ENCODE measurements at places on chromosomes 4 and X.

DNA sequence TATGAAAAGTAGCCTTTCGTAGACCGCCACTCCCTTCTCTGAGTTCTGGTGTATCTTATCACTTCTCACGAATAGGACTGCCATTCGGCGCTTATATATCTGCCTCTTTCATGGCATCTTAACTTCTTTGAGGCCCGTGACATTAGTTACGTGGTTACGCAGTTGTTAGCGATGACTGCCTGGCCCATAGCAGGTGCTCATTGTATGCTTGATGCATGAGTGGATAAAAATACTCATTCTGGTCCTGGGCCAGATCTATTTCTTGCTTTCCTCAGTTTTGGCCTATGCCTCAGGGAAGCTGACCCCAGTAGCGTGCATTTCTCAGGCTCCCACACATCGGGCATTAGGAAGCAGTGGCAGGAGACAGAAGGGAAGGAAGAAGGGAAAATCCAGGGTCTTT lies 60.7 kb upstream of the PITX2 start:
- DNase-seq, result no peak

DNA sequence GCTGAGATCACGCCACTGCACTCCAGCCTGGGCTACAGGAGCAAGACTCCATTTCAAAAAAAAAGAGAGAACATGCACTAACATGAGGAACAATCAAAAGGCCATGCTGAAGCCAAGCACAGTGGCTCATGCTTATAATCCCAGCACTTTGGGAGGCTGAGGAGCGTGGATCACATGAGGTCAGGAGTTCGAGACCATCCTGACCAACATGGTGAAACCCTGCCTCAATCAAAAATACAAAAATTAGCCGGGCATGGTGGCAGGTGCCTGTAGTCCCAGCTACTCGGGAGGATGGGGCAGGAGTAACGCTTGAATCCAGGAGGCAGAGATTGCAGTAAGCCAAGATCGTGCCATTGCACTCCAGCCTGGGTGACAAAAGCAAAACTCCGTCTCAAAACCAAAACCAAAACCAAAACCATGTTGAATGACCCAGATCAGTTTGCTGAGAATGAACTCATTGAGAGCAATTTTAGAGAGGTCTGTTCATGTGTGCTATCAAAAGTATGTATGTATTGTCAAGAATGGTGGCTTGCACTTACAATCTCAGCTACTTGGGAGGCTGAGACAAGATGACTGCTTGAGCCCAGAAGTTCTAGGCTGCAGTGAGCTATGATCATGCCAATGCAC lies 44.8 kb downstream of the PDS5A start:
- DNase-seq, result no peak

DNA sequence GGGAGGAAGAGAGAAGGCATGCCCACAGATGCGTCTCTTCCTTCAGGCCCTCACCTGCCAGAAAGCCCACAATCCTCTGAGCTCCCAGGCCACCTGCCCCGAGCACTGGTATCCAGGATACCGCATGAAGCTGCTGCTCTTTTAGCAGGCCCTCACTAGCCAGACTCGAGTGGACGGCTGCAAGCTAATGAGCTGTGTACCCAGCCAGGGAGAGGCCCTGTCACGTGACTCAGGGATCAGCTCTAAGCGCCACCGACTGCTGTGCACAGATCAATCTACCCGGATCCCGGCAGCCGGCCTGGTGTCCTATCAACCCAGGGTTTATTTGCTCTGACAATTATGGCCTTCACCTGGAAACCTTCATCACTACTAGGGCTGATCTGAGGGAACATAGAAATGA lies 39.0 kb downstream of the BCOR start:
- DNase-seq, result no peak

DNA sequence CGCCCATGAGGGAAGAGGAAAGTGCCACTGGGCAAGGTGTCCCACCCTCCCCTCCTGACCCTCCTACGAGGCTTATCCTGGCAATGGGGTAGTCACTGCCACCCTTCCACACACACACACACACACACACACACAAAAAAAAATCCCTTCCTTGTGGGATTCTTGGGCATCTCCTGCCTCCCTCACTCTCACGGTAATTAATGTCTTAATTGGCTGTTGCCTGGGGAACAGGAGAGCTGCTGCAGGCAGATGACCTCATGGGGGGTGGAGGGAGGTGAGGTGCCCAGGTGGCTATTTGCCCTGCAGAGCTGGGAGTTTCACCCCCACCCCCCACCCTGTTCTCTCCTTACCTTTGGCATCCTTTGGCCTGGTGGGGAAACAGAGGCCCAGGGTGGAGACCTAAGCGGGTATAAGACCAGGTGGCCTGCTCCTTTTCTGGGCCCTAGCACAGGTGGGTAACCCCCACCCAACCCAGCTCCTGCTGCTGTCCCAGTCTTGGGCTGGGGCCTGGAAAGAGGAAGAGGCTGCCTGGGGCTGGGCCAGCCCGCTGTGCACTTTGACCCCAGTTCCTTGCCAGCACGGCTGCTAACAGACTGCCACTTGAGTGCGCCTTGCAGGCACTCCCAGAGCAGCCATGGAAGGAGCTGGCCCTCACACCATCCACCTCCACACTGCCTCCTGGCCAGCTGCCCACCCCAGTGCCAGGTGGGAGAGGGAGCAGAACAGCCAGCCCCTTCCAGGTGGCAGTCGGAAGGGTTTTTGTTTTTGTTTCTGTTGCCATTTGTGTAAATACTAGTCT lies 12.6 kb downstream of the EFNB1 start:
- DNase-seq, result peak; percentile 21

DNA sequence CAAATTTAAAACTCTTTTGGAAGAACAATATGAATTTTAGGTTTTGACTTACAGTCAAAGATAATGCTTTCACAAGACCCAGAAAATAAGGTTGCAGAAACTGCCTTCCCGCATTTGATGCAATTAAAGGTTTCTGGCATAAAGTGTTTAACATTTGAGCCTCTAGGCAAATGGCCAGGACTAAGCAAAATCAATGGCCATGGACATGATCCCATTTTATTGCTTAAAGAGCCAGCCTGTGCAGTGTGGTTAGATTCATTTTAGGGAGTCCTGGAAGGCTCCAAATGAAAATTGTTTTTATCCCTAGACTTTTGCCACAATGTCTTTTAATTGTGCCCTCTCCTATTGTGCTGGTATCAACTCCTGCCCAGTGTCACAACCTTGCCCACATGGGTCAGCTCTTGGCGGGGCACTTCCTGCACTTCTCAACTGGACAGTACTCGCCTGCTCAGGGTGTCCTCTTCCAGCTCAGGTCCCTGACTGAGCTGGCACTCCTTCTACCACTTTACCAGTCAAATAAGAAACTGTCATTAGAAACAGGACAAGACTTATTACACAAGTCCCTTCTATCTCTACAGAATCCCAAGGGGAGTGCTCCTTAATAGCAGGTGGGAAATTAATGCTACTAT lies 208.4 kb upstream of the NPY2R start:
- DNase-seq, result no peak

DNA sequence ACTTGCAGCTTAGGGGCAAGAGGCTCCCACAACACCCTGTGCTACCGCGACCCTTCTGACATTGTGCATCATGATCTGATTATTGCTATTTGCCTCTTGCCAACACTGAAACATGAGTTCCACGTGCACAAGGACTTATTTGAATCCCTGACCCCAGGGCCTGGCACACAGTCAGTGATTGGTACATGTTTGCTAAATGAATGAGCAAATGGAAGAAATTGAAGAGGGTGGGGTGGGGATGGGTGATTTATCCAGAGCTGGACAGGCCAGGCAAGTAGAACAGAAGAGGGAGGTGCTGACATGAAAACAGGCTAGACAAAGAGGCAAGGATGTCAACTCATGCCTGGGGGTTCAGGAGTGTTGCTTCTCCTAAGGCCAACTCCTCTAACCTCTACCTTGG lies 24.9 kb upstream of the RPL39 start:
- DNase-seq, result no peak

GRCh38 chr4:3250438-3250955 lies 1.5 kb downstream of the MSANTD1 start:
- no peak for DNase-seq

DNA sequence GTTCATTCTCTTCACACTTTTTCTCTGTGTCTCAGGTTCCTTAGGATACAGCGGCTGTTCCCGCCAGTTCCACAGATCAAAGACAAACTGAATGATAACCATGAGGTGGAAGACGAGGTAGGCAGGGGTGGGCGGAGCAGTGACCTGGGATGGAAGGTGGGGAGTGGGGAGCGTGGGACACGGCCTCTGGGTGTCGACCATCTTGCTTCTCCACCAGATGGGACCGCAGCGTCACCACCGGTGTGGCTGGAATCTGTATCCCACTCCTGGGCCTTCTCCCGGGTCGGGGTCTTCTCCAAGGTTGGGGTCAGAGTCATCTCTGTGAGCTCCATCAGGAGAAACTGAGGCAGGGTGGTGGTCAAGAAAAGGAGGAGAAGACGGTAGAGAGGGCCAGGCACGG lies 31.2 kb upstream of the IL3RA start:
- no peak for DNase-seq

GRCh38 chrX:138871739-138872138 lies 160.2 kb upstream of the FGF13 start:
- DNase-seq, result no peak

DNA sequence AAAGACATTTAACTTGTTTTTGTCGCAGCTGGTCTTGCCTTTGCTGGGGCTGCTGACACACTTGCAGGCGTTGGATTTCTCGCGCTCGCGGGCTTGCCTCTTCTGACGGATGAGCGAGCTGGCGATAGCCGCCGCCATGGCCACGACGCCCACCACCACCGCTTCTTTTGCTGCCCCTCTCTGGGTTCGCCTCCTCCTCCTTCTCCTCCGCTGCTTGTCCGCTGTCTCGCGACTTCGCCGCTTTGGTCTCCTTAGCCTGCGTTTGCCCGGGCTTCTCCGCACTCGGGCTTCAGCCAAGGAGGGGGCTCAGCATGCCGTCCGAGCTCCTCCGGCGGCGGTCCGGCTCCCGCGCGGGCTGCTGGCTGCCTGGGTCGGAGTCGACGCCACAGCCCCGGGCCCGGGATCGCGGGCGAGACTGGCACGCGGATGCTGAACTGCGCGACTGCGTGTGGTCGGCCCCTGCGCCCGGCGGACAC lies 613 bp downstream of the FGF13 start:
- DNase-seq, result no peak

- no peak for DNase-seq
Measured at GRCh38 chr4:22430626-22431025, 85.2 kb downstream of the ADGRA3 start.

GRCh38 chrX:16718824-16719333 lies 533 bp upstream of the SYAP1 start:
- DNase-seq, result no peak

GRCh38 chrX:151177141-151178027 lies 1.0 kb downstream of the GPR50 start:
- DNase-seq, result no peak

DNA sequence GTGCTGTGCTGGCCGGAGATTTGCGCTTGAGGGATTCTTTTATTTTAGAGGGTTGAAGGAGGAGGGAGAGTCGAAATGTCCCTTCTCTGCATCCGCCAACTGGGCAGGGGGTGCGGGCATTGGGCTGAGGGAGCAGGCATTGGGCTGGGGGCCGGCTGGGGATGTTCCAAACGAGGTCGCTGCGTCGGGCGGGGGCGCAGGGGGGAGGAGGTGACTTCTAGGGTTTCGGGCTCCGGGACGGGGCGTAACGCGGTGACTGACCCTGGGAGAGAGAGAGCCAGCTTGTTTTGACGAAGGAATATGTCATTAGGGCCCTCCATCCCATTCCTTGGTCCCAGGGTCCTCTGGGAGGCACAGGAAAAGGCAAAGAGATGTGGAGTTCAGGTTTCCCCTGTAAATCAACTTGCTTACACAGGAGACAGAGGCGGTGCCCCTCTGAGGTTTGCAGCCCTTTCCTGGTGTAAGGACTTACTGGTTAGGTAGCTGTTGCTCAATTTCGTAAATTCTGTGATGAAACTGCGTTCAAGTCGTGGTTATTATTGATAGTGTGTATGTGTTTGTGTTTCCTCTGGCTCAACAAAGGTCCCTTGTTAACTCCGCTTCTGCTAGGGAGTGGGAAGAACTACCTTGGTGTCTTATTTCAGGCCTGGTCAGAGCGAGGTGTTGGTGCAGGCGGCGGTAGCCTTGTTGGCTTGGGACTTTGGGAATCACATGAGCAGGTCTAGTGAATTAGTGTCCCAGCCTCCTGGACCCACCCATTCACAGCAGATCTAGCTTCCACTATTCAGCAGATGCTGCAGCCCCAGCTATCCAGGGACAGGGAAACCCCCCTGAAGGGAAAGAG lies 716 bp downstream of the FHIP1A start:
- peak; percentile 75 for DNase-seq

GRCh38 chrX:148930206-148930729 lies 429.9 kb downstream of the AFF2 start:
- peak; percentile 55 for DNase-seq

GRCh38 chrX:12975670-12975965 lies 708 bp downstream of the TMSB4X start:
- DNase-seq, result peak; percentile 27
